Suppressor macrophage (primary cell): ENCODE measurements at places on chromosomes 7 and 10.

- no peak for DNase-seq
Observed at GRCh38 chr7:37332243-37333016, 116.2 kb downstream of the ELMO1 start.

- no peak for DNase-seq
Observed at GRCh38 chr7:33667196-33667595, 238.1 kb upstream of the BMPER start.

- peak; percentile 93 for DNase-seq
Observed at GRCh38 chr7:128108641-128109423, 77.6 kb upstream of the LRRC4 start.

GRCh38 chr7:93337052-93337451 is 104.9 kb downstream of the VPS50 start:
- DNase-seq: no peak

DNA sequence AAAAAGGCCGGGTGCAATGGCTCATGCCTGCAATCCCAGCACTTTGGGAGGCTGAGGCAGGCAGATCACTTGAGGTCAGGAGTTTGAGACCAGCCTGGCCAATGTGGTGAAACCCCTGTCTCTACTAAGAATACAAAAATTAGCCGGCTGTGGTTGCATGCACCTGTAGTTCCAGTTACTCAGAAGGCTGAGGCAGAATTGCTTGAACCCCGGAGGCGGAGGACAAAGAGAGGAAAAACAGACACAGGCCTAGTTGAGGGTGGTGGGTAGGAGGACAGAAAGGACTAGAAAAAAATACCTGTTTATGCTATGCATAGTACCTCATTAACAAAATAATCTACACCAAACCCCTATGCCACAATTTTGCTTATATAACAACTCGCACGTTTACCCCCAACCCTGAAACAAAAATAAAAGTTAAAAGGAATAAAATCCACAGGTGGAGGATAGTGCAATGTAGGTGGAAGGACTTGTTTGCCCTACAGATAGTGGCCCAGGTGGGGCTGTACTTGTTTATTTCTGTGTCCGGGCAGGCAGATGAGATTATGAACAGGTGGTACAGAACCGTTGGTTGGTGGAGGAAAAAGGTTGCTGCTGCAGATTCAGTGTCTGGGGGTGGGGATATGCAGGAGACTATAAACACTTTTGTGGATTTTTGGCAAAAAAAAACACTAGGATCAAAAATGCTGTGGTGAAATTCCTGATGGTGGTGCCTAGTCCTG is 5.1 kb downstream of the ZNF680 start:
- no peak for DNase-seq

DNA sequence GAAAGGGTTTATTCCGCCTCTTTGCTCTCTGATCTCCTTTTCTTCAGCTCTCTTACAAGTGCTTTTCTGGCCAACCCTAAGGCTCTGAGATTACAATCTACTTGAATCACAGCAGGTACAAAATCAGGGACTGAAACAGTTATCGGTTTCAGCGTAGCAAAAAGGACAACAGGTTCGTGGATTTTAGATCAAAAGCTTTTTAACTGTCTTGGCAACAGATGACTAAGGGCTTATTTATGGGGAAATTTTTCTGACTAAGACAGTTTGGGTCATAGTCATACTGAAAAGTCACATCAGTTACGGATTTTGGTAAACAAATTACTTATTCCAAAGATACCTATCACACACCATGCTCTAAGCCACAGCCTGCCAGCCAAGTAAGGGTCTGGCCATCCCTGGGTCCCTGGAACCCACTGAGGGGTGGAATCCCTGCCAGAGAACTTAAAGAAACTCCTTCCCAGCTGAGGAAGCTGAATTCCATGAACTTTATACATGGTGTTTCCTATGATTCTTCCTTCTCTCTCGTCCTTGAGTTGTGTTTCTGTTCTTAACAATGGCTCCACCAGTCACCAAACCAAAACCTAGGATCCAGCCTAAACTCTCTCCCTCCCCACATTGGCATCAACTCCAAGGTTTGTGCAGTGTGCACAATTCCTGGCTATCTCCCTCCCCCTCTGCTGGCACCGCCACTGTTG is 169.3 kb downstream of the FAM107B start:
- peak; percentile 33 for DNase-seq

DNA sequence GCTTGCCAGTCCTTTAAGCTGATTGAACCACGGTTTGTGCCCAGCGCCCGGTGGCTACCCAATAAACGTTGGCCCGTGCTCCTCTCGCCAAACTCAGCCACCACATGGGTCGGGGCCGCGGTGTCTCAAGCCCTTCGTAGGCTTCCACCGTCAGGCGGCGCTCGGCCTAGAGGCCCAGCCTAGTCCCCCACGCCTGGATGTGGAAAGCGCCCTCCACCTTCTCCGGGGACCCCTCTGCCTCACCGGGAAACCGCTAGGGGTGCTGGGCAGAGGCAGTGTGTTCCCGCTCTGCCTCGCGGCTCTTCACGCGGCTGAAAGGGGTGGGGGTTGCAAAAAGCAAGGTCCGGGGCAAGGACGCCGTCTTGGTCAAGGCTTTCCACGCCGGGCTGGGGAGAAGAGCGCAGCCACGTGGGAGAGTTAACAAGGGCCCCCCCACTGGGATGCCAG is 29.8 kb downstream of the LEP start:
- DNase-seq: no peak

DNA sequence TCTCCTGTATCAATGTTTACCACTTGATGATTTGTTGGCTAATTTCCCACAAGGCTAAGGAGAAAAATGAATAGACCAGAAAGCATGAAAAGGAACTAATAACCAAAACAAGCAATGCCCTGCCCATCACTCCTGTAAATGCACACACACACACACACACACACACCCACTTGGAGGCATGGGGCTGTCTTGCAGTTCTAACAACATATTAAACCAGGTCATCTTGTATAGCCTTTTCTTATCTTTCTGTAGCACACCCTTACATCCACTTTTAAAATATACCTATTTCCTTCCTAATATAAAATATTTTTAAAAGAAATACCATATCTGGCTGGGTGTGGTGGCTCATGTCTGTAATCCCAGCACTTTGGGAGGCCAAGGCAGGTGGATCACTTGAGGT is 105.3 kb downstream of the CTTNBP2 start:
- DNase-seq: no peak

- no peak for DNase-seq
Observed at GRCh38 chr7:2663121-2663886, 24.7 kb upstream of the AMZ1 start.

DNA sequence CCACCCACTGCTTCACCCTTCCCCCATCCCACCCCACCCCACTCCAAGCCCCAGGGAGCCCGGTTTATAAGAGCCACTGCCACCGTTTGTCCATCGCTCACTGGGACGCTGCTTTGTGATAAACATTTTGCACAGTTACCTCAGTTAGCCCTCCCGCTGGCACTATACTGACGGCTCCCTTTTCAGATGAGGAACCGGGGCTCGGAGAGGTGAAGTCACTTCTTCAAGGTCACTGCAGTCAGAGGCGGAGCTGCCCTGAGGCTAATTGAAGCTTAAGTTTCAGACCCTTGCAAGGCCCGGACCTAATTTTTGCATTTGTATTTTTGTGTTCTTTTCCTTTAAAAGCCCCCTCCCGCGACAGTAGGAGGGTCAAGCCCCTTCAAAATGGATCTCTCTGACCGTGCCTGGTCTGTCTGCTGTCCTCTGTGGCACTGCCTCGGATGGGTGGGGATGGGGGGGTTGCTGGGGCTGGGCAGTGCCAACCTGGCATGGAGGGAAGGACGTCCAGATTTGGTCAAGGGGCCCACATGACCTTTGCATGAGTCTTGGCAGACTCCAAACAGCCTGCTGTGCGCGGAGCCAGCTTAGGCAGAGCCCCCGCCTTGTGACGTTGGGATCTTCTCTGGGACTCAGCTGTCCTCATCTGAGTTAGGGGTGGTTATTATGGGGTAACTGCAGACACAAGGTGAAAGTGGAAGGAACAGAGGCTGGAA is 17.7 kb upstream of the NODAL start:
- DNase-seq: peak; percentile 24

DNA sequence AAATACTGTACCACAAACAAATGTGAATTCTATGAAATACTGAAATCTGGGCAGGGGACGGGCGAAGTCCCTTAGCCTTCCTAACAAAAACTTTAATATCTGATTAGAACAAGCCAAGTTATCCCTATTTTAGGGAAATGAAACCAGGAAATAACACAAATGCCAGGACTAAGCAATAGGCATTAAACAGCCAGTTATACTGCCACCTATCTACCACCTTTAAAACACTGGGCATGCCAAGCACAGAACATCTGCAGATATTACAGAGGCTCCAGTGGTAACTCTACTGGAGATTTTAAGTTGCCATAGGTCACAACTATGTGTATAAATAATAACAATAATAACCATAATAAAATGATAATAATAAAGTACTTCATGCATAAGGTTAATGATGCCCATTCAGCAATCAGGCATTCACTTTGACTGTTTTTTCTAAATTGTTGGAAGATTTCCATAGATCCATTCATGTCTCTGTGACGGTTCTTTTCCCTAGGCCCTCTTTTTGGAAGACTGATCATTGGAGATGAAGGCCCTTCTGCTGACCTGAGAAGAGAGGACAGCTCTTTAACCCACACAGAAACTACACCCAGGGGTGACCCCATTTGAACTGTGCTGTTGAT is 195.7 kb downstream of the CACNA2D1 start:
- DNase-seq: peak; percentile 16

GRCh38 chr7:31811650-31812461 is 124.8 kb downstream of the PPP1R17 start:
- DNase-seq: peak; percentile 93

- DNase-seq: no peak
Observed at GRCh38 chr10:33239257-33239656, 95.2 kb downstream of the NRP1 start.

DNA sequence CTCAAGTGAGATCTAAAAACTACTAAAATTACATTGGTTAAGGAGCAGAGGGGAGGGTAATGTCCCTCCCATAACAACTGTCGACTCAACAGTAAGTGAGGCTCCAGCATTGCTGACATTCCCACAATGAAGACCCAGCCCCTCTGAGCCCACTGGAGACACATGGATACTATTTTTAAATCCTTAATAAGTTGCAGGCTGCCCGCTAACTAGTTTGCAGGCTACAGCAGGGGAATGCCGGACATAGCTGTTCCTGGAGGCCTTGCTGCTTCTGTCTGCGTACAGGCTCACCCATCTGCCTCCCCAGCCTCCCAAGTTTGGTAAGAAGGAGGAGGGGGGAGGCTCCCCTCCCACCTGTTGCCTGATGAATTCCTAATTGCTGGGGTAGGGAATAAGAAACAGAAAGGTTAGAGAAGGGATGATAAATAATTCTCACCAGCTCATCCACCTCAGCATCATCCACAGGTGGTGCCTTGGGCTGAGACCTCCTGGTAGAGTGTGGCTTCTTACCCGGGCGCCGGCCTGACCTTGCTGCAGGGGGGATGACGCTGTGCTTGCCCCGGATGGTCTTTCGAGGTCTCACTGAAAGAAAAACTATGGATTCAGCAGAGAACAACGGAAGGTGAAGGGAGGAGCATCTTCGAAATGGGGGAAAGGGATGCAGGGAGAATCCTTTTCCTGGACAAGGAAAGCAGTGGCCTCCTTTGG is 10.1 kb downstream of the FZD9 start:
- no peak for DNase-seq

DNA sequence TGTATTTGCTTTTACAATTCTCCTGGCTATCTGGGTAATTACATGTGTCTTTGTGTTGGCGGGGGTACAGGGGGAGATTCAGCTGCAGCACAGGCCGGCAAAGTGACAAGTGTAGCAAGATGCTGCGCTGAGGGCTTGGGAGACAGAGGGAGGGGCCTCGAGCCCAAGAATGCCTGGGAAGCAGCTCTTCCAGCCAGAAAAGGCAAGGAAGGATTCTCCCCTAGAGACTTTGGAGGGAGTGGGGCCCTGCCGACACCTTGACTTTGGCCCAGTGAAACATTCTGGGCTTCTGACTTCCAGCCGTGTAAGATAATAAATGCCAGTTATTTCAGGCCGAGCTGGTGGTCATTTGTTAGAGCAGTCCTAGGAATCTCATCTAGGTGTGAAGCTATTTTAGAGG is 7.2 kb upstream of the REPIN1 start:
- DNase-seq: no peak

GRCh38 chr7:105840981-105841749 is 35.2 kb downstream of the ATXN7L1 start:
- no peak for DNase-seq

- DNase-seq: no peak
Observed at GRCh38 chr10:77899080-77899477, 27.5 kb downstream of the DLG5 start.

DNA sequence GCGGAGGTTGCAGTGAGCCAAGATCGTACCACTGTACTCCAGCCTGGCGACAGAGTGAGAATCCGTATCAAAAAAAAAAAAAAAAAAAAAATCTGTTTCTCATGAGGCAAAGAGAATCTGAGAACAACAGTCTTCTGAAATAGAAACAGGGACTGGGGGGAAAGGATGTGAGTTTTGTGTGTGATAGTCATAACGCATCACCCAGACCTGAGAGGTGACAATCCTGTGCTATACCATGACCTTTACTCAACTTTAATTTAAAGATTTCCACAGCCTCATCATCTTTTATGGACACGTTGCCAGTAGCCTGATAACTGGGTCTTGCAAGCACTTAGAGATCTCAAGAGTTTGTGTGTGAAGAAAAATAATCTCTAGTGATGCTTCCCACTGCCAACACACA is 2.3 kb downstream of the ATXN7L1 start:
- no peak for DNase-seq

- peak; percentile 59 for DNase-seq
Observed at GRCh38 chr10:26215935-26216584, 514 bp upstream of the GAD2 start.

DNA sequence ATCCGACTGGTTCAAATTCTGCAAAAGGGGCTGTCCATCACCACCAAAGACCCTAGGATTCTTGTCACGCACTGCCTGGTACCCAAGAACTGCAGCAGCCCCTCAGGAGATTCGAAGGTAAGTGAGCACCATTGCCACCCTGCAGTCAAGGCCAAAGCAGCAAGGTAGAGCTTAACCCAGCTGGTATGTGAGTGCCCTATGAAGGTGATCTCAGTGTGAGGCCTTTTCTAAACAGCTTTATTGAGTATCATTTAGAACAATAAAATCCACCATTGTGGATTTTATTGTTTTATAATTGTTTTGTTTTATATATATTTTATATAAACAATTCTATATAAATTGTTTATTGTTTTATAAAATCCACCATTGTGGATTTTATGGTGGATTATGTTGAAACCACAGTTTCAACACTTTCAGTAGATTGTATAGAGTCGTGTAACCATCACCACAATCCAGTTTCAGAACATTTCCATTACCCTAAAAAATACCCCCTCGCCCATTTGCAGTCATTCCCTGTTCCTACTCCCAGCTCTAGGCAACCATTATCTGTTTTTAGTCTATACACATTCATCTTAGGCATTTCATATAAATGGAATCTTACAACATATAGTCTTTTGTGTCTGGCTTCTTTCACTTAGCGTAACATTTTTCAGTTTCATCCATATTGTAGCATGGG is 20.1 kb upstream of the CALU start:
- DNase-seq: no peak

GRCh38 chr10:58706836-58707235 is 194.2 kb downstream of the BICC1 start:
- no peak for DNase-seq

GRCh38 chr7:79458796-79459195 is 5.3 kb upstream of the MAGI2 start:
- DNase-seq: no peak
